ENCODE measurements at places on chromosomes 1 and 21. TPM values are rescaled to one million over a fixed set of nuclear protein-coding genes. Genes with fewer than 3 reads are reported as not detected.
A peak's percentile ranks its signal among the peaks of the same experiment; 100 is the strongest.

DNA sequence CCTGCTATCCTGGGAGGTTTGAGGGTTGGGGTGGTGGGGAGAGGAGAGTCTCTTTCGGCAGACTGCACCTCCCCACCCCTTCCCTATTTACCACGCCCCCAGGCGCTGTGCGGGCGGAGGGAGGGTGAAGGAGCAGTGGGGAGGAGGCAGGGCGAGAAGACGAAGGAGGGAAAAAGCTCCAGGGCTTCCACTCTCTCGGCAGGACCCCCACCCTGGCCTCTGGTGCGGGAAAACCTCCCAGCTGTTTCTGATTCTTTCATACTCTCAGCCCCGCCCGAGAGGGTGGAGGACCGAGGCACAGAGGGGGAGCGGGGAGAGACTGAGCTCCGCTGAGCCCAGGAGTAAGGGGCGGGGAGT is 866 bp upstream of the WNT2B start:
- no peak for DNase-seq

DNA sequence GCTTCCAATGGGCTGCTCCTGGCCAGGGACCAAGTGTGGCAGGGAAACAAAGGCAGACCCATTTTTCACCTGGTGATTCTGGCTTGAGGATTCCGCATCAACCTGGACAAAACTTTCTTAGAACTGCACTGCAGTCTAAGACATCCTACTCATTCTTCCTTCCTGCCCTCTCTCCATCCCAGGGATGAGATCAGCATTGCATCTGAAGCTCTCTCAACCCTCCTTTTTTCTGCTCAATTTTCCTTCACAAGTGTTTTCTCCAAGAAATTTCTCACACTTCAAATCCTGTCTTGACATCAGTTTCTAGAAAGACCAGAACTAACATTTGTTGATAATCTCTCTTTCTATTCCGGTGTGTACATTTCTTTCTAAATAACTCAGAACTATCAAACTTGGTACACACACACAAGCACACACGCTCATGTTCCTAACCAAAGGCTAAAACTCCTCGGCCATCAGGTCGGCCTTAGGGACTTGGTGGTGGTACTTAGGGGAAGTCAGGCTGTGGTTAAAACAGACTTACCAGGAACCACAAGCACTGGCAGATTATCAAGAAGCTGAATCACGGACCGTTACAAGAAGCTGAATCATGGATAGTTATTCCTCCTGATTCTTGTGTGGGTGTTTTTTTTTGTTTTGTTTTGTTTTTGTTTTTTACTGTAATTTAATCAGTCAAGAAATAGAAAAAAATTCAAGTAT is 21.0 kb upstream of the CXADR start:
- DNase-seq, result peak; percentile 98

DNA sequence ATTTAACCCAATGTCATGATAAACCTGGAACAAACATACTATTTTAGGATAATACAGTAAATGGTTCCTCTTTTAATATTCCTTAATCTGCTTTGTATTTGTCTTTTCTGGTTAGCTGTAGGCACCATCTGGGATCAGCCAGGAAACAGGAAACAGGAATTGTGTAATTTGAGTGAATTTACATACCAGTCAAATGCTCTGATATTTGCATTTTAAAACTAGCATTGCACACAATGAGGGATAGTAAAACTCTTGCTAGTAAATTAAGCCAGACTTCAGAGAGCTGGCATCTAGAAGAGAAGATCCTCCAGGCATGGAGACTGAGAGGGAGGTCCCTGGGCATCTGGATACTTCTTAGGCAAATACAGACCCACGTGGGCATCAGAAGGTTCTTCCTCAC is 103.5 kb downstream of the HMCN1 start:
- no peak for DNase-seq

- DNase-seq, result no peak
Observed at GRCh38 chr1:202130816-202131522, 8.3 kb downstream of the GPR37L1 start.

DNA sequence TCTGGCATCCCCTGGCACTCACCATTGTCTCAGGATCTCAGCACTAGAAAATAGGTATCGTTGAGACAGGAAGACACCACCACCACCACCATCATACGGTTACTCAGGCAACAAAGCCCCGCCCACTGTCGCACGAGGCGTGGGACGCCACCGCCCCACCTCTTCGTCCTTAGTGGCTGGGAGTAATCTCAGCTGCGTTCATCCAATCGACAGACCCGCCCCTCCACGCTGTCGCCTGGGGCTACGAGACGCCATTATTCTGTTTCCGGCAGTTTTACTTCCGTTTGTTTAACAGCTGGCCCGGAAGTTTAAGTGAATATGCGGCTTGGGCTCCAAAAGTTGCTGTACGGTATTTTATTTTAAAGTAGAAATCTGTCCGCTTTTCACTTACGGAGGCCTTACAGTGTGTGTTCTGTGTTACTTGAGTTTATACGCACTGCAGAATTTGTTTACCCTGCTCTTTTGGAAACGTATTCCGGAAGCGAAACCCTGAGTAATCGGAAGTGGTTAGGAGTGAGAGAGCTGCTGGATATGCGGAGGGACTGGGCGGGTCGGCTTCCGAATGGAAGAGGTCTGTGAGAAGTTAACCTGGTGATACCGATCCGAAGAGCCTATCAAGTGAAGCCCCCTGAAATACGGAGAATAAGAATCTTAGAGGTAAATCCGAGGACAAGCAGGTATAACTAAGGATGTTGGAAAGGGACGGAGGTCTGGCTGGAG is at the start of the genes BLZF1 and NME7:
BLZF1 (plus strand) TSS at position 510 of the 720 bp plus-strand sequence. CDS start 1,328 bp downstream, outside the sequence.
NME7 (minus strand) TSS at position 112 of the 720 bp plus-strand sequence; CDS start at position 25, 87 bp downstream.
- DNase-seq, result peak; percentile 95

DNA sequence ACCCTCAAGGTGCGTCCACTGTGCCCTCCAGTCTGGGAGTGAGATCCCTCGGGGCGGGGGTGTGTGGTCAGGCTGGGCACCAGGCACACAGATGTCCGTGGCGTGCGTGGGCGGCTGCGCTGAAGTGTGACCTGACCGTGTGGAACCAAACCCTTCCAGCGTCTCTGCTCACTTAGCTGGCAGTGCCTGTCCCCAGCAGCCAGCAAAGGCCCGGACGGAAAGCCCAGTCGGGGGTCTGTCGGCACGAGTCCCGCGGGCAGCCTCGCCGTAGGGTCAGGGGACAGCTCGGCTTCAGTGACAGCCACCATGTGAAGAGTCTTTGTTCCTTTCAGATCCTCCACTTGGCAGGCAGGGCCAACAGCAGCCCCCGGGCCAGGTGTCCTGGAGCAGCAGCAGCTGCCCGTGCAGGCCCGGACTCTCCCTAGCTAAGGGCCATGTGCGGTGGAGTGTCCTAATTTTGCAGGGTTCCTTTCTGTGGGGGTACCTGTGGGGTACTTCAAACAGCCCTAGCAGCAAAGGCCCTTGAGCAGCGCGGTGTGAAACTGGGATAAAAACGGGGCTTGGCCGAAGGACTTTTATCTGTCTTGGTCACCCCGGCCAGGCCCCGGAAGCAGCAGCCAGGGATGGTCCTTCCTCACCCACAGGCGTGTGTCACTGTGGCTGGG is 11.6 kb downstream of the TTLL10 start:
- DNase-seq, result no peak

GRCh38 chr1:78045563-78045925 is 222 bp upstream of the GIPC2 start:
- no peak for DNase-seq

- peak; percentile 59 for DNase-seq
Observed at GRCh38 chr1:27144049-27144748, 10.7 kb downstream of the SLC9A1 start.

DNA sequence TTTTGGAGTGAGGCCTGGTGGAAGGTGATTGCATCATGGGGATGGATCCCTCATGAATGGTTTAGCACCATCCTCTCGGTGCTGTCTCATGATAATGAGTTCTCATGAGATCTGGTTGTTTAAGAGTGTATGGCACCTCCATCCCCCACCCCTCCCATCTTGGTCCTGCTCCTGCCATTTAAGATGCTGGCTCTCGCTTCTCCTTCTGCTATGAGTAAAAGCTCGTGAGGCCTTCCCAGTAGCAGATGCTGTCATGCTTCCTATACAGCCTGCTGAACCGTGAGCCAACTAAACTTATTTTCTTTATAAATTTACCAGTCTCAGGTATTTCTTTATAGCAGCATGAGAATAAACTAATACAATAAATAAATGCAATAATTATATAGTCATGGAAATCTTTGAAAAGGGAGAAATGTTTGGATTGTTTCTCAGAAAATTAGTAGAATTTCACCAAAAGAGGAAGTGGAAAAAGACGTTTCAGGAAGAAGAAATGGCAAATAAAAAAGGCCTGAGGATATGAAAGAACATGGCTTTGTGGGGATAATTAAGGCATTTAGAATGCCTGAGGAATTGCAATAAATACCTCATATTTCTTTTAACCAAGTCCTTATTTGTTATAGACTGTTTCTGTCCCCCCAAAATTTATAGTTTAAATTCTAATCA is 451.2 kb upstream of the ADGRL4 start:
- DNase-seq, result no peak

DNA sequence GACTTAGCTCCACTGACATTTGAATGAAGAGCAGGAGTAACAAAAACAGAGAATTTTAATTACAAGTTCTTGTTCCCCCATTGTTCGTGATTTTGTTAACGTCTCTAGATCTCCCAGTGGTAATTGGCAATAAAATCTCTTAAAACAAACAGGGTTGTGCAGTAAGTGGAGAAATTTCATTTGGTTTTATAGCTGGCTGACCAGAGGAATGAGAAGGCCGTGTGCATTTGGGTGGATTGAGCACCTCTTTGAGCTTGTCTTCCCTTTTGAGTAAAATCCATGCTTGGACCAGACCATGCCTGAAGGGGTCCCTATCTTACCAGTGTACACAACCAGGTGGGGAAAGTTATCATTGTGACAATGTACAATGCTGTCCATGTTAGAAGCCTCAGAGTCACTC is 137.8 kb downstream of the HIVEP3 start:
- no peak for DNase-seq

DNA sequence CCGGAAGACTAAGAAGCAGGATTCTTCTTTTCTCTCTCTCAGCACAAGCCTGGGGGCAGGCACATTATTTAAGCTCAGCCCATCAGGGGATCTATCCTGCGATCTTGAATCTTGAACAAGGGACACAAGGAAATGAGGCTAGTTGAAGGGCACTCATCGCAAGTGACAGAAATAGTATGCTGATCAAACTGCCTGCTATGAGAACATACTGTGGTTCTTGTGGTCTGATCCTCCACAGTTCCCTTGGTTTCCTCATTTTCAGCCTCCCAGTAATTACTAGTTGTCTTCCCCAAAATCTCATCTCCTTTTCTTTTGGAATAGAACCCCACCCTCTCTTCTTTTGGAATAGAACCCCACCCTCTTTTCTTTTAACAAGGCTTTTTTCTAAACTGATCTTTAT is 6.5 kb downstream of the ANKRD45 start:
- no peak for DNase-seq

GRCh38 chr1:81115422-81115821 is 685.3 kb upstream of the ADGRL2 start:
- DNase-seq, result no peak

DNA sequence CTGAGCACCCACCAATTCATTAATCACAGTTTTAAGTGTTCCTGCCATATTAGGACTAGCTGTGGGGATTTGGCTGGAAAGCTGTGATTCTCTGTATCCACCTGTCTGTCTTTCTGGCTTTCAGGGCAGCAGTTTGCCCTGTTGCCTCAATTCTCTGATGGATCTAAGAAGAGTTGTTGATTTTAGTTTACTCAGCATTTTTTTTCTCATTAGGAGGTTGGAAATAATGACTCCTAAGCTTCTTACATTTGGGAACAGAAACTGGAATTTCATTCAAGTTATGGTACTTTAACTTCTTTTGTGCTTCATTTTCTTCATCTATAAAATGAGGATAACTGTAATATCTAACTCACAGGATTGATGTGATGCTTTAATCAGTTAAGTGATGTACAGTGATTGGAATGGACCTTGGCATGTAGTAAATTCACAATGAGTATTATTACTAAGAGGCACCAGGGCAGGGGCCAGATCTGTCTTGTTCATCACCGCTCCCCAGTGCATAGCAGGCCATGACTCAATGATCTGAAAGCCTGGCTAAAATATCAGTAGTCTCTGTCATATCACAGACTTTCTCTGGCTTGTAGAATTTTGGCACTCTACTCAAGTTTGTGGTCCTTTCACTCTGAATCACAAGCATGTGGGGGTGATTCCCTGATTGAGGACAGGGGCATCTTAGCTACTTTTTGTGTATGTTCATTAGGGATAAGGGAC is 51.4 kb upstream of the GREM2 start:
- DNase-seq, result no peak

GRCh38 chr1:193538003-193538354 is 351.6 kb upstream of the B3GALT2 start:
- DNase-seq, result peak; percentile 58

GRCh38 chr1:223803211-223803610 is 42.5 kb downstream of the TP53BP2 start:
- no peak for DNase-seq

- peak; percentile 73 for DNase-seq
Observed at GRCh38 chr1:198890214-198890930, 251.5 kb downstream of the PTPRC start.

- DNase-seq, result no peak
Observed at GRCh38 chr1:198295225-198295624, 138.4 kb downstream of the NEK7 start.

DNA sequence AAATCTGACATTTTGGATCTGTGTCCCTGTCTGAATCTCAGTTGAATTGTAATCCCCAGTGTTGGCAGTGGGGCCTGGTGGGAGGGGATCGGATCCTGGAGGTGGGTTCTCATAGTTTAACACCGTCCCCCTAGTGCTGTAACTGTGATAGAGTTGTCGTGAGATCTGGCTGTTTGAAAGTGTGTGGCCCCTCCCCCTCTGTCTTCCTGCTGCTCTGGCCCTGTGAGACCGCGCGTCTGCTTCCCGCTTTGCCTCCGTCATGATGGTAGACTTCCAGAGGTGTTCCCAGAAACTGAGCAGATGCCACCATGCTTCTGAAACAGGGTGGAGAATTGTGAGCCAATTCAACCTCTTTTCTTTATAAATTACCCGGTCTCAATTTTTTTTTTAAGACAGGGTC is 25.0 kb downstream of the AGPAT3 start:
- DNase-seq, result no peak

- peak; percentile 97 for DNase-seq
Observed at GRCh38 chr1:202952818-202953217, 5.3 kb downstream of the ADIPOR1 start.

GRCh38 chr1:221774054-221774842 is 32.4 kb upstream of the DUSP10 start:
- DNase-seq, result peak; percentile 40

DEPDC1 gene
- 0.38 TPM for total RNA-seq

GSTM3 gene
- total RNA-seq, result 4.7 TPM

AGBL4 gene
- total RNA-seq, result not detected

ATP6V1G3 gene
- not detected for total RNA-seq

TSPEAR gene
- not detected for total RNA-seq

LRRC38 gene
- not detected for total RNA-seq

Data from bronchial epithelial cell (primary cell).